ENCODE measurements at places on chromosomes 6 and 20.

- no peak for DNase-seq
Observed at GRCh38 chr6:43613721-43614395, 15.2 kb downstream of the GTPBP2 start.

DNA sequence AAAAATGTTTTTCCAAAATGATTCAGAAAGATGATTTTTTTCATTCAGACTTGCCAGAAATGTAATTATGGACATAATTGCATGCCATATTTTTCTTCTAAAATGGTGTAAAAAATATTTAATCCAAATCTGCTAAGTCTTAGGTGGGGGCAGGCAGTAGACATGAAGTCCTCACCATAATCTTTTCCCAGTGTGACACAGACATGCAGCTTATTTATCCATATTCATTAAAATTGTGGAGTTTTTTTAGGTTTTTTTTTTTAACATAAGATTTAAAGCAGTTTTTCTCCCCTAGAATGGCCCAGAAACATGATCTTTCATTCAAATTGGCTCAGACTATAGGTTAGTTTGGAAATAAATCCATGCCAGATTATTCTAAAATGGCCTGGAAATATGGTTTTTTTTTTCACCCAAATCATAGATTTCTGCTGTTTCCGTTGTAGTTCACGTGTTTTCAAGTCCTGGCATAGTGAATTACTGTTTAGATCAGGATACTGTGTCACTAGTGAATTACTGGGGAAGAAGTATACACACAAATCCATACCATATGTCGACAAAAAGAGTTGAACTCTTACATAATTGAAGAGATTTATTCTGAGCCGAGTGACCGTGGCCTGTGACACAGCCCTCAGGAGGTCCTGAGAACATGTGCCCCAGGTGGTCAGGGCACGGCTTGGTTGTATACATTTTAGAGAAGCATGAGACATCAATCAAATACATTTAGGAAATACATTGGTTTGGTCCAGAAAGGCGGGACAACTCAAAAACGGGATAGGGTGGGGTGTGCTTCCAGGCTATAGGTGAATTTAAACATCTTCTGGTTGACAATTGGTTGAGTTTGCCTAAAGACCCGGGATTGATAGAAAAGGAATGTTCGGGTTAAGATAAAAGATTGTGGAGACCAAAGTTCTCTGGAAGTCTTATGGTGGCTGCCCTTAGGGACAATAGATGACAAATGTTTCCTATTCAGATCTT lies 33.9 kb downstream of the ZNF133 start:
- no peak for DNase-seq

DNA sequence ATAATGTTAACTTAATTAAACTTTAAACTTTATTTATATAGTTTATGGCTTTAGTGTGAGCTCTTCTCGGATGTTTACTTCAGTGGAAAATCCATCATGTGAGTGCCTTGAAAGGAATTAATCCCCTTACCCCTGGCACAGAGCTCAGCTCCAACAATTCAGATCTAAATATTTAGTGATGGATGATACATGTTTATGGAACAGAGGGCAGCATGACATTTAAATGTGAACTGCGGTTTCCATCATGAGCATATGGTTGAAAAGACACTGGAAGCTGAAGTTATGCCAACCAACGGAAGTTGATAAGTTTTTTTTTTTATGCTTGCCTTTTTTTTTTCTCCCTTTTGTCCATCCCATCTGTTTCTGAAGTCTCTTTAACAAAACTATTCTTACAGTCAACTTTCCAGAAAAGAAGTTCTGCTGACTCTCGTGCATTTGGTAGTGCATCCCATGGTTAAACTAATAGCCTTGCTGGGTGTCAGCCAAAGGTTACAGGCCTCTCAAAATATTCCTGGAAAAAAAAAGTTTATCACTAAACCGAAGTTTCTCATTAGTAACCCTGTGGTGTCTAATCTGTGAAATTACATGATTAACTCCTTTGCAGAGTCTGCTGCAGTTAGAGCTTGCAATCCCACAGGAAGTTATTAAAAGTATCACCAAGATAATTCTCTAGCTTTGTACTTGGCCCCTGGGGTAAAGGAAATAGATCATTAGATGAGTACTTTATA lies 243.9 kb upstream of the TCF21 start:
- DNase-seq = no peak

GRCh38 chr6:157714153-157714490 lies 108.9 kb upstream of the SNX9 start:
- no peak for DNase-seq

- no peak for DNase-seq
Observed at GRCh38 chr6:43090559-43090956, 14.4 kb downstream of the PTK7 start.

DNA sequence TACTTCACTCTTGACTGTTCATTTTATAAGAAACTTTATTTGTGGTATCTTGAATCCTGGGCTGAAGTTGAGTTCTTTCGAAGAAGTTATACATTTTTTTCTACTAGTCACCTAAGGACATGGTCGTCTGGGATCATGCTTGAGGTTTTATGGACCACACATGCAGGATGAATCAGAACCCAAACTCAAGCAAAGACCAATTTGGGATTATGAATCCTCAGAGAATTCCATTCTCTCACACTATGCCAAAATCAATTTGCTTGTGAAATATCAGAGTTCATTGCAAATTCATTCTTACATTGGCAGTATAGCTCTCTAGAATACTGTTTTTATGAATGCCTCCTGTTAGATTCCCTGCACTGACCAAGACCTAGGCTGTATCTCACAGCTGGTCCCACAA lies 114.3 kb upstream of the HDAC2 start:
- no peak for DNase-seq

- no peak for DNase-seq
Observed at GRCh38 chr6:89615882-89616281, 22.7 kb downstream of the LYRM2 start.

- no peak for DNase-seq
Observed at GRCh38 chr6:126385536-126385935, 45.6 kb downstream of the CENPW start.

GRCh38 chr20:2524709-2525506 lies 11.5 kb upstream of the TMC2 start:
- peak; percentile 34 for DNase-seq

GRCh38 chr6:146594495-146594894 lies 4.3 kb upstream of the ADGB start:
- DNase-seq = no peak

DNA sequence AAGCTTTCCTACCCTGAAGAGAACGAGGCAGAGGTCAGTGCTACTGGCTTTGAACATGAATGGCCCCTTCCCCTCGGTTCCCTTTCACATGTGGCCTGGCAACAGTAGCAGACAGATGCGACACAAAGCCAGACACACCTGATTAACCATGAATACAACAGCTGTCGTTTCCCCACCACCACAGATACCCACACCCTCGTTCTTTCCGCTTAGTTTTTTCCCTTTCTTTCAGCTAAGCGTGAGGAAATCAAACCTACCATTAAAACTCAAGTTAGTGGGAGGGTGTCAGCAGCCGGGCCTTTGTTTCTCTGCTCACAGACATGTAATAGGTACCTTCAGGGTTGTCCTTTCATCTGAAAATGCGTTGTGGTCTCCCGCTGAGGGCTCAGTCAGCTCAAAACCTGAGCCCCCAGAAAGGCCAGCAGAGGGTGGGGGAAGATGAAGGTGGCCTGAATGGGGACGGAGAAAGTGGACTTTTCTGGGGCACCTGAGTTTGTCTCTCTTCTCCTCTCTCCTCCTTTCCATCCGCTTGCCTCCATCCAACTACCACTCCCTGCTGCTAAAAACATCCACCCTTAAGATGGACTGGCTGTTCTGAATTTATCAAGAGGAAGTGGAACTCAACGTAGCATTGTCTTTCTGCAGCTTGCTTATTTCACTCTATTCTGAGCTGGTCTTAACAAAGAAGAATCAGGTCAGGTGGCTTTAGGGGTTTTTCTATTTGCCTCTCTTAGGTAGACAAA lies 516.6 kb upstream of the JARID2 start:
- no peak for DNase-seq

- no peak for DNase-seq
Observed at GRCh38 chr6:30689022-30689865, 1.5 kb downstream of the NRM start.

DNA sequence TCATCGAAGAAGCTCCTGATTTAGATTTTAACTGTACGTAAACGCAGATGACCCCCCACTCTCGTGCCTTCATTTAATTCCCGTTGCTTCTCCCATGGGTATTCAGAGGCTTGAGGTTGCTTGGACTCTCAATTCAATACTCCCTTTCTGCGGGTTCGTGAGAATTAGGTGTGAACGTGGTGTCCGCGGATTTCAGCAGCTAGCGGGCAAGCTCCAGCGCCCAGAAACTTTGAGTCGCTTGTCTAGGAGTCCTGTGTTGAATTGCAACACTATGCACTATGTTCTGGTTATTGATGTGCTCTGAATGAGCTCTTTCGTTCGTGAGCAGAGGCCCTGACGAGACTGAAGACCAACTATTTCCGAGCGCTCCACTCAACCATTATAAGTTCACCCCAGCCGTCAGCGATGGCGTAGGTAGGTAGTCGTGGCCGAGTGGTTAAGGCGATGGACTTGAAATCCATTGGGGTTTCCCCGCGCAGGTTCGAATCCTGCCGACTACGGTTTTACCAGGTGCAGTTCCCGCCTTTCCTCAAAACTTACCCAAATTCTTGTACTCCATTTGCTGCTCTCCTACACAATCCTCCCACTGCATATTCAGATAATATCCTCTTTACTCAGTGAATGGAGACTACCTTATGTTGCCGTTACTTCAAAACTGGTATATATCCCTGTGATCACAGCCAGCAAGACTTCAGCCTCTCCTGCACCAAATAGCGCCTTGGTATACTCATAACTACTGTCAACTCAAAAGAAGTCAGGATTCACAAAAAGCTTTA lies 72.6 kb upstream of the ZNF184 start:
- DNase-seq = no peak

GRCh38 chr20:25217161-25218108 lies 21.9 kb downstream of the ENTPD6 start:
- DNase-seq = no peak

DNA sequence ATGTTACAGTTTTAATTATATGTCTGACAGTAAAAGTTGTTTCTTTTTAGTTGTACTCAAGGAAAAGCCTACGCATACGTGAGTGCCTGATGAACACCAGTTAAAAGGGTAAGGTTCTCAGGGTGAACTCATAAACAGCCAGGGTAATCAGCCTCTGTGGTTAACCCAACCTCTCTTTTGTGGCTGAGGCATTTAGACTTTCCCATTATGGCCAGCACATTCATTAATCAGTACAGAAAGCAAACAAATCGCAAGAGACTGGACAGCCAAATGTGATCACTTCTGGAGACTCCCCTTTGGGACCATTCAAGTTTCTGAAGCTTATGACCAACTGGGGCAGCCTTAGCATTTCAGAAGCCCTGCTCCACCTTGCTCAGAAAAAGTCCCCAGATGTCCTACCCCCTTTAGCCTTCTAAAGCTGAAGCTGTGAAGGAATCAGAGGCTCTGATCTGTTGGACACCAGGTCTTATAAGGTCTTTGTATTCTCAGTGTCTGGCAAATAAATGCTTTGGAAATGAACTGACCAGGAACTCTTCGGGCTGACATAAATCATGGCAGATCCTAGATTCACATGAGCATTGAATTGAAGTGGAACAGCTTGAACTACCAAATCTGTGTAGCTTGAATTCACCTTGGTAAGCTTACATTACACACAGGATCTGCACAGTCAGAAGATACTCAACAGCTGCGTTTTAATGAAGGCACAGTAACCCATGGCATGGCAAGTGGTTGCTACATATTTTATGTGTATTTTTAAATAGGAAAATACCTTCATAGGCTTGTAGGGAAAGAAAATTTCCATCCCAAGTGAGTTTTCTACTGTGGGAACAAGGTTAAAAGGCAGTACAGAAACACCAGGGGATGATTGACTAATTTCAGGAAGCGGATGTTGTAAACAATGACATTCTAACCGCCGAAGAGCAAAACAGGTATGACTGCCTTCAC lies 18.7 kb downstream of the IL20RA start:
- DNase-seq = no peak
